ENCODE measurements at places on chromosomes 16 and 17.
A peak's percentile ranks its signal among the peaks of the same experiment; 100 is the strongest.

GRCh38 chr16:48101069-48101674 lies 54.6 kb downstream of the ABCC12 start:
- DNase-seq, result no peak

DNA sequence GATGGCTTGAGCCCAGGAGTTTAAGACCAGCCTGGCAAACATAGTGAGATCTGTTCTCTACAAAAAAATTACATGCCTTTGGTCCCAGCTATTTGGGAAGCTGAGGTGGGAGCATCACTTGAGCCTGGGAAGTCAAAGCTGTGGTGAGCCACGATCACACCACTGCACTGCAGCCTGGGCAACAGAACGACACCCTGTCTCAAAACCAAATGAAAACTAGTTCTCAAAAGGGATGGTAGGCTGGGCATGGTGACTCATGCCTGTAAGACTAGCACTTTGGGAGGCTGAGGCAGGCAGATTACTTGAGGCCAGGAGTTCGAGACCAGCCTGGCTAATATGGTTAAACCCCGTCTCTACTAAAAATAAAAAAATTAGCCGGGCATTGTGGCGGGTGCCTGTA lies 31.1 kb downstream of the PPM1D start:
- no peak for DNase-seq

DNA sequence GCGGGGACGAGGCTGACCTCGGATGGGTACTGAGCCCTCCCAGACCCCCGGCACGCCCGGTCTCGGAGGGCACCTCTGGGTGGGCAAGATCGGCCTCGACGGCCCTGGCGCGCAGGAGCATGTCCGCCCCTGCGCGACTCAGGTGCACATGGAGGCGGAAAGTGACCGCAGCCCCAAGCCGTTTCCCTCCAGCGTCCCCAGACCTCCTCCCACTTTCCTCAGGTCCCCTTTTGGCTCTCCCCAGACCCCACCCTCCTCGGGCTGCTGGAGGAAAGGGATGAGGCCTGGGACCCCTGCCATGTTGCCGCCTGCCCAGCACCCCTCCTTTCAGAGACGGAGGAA lies 10.0 kb downstream of the RPL19 start:
- DNase-seq, result peak; percentile 70

DNA sequence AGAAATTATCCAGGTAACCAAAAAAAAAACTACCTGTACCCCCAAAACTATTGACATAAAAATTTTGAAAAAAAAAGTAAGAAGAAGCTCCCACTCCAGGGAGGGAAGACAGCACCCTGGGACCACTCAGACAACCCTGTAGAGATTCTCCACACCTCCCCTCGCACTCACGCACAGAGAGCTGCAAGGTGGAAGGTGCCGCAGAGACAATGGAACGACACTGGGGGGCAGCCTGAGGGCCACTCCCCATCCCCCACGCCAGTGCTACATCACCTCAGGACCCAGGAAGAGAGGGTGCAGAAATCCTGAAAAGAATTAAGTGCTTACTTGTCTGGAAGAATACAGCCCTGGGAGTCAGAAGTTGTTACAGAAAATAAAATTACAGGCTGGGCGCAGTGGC lies 5.2 kb upstream of the CD79B start:
- peak; percentile 68 for DNase-seq

DNA sequence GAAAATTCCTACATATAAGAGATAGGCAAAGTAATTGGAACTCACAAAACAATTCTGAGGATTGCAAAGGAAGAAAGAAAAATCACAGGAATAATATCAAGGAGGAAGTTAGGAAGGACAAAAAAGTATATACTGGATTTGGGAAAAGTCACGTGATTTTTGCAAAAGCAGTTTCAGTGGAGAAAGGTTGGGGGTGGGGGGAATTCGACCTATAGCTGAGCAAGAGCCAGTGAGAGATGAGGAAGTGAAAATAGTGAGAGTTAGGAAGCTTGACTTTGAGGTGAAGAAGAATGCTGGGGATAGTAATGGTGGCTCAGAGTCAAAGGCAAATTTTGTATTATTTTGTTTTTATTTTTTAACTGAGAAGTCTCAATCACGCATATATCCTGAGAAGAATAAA lies 438.0 kb upstream of the PMFBP1 start:
- DNase-seq, result no peak

- DNase-seq, result peak; percentile 67
These were observed 27.4 kb upstream of the CACNA1H start for GRCh38 chr16:1125471-1125870.

DNA sequence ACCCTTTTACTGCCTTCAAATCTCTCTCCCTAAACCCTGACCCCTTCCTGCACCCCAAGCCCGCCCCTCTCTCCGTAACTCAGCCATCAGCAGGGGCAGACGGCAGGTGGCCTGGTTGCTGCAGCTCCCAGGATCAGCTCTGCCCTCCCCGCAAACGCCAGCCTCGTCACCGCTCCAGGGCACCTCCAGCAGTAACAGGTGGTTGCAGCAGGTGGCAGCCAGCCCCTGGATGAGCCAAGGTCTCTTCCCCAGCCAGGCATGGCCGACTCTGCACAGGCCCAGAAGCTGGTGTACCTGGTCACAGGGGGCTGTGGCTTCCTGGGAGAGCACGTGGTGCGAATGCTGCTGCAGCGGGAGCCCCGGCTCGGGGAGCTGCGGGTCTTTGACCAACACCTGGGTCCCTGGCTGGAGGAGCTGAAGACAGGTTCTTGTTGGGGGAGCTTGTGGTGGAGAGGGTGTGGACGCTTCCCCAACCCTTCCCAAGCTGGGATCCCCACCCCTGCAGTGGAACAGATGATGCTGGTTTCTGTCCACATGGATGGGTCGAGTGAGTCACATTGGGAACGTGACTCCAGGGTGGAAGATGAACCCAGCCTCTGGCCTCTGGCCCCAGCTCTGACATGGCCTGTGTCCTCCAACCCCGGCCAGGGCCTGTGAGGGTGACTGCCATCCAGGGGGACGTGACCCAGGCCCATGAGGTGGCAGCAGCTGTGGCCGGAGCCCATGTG lies 558 bp downstream of the HSD3B7 start:
- peak; percentile 92 for DNase-seq

DNA sequence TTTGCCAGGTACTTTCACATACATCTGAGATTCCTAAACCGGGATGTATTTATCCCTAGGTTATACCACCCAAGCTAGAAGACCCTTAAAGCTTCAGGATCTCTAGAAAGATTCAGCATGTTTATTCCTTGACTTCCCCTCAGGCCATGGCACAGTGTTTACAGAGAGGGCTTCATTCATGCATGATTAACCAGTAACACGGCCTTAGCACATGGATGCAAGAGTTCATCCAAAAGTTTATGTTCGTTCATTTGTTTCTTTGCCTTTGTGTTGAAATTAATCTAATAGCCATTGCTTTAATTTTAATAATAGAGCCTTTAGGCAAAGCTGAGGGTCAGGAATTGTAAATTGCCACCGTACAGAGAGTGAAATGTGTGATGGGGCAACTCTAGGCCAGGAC lies 13.8 kb downstream of the PCTP start:
- no peak for DNase-seq

GRCh38 chr17:13542636-13543035 lies 59.1 kb downstream of the HS3ST3A1 start:
- DNase-seq, result no peak

DNA sequence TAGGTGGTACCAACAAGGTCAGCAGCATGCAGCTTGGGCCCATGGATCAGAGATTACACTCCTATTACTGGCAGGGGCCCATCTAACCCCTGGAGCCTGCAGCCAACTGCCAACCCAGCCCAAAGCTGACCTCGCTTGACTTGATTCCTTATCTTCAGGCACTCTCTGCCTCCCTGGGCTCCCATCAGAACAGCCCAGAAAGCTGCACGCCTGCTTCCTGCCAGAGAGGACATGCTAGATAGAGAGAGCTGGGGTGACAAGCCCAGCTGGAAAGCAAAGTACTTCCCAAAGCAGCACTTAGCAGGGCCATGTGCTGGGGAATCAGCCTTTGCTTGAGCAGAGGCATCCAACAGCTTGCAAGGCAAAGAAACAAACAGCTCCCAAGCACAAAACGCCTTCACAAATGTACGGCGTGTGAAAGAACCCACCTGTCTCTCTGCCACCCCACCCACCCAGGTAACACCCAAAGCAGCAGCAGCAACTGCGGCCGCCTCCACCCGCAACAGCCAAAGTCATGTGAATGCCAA lies 74.2 kb upstream of the NLK start:
- no peak for DNase-seq
